ENCODE measurements at places on chromosomes 13 and 19.

DNA sequence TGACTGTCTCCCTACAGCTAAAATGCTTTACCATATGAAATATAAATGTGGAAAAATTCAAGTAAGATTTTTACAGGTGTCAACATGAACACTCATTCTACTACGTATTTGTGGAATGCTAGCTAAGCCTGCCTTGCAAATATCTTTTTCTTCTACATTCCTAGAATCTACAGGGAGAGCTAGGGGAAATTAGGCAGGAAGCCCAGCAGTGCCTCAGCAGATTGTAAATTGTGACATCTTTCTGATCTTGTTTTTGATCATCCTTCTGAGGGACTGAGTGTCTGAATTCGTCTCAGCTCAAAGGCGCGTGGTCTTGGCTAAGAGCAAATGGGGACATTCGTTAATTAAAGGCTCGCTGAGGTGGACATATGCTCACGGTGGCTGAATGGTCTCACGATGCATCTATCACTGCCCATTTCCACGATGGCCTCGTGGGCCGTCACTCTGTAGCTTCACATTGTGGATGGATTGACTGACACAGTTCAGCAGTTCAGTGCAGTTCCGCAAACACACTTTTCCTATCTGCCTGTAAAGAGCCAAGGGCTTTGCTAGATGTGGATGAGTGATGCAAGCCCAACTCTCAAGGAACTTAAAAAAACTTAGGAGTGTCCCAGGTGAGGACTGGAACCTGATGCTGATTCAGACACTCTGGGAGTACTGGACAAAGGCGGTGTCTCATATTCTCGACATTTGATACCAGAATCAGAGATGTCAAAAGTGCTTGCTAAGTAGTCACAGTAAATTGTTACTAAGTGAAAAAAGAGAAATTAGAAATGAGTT, 562.5 kb downstream of the EFNB2 start:
- no peak for DNase-seq
- no peak overlapping the region for H3K4me3 ChIP-seq
- no peaks in the 10 kb centered on the region for H3K4me1 ChIP-seq
- H3K27ac ChIP-seq, result no peak overlapping the region
- H3K27me3 ChIP-seq, result no peaks in the 10 kb centered on the region

DNA sequence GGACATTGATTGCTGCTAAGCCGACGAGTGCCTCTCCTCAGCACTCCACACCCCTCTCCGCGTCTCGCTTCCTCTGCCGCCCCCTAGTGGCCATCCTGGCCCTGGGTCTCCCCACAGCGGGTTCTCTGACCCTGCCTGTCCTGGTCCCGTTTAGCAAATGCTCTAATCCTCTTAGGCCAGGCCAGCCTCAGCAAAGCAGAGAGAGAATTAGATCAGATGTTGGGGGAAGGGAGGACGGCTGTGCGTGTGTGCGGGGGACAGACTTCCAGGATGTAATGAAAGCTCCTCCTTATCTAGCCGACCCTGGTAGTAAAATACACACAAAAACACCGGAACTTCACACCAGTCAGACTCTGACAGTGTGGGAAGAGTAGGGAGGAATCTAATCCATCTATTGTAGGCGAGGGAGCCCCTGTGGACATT, 4.5 kb downstream of the TPRX2 start:
- no peaks in the 10 kb centered on the region for H3K4me1 ChIP-seq
- H3K27ac ChIP-seq, result no peak overlapping the region
- no peaks in the 10 kb centered on the region for H3K36me3 ChIP-seq
- H3K27me3 ChIP-seq, result no peaks in the 10 kb centered on the region
- peak; percentile 79 for DNase-seq
- no peak overlapping the region for H3K4me3 ChIP-seq

DNA sequence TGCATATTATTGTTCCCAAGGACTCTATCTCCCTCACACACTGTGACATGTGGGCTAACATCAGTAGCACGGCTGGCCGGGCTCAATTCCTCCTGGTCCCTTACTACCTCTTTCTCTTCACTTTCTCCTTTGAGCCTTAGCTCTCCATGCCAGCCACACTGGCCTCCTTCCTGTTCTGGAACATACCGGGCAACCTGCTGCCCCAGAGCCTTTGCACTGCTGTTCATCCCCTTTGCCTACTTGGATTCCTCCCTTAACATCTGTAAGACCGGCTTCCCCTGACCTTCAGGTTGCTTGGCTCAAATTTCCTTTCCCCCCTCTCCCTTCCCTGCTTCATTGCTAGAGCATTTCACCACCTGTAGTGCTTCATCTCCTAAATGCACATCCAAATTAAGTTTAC, 17.1 kb downstream of the IRS2 start:
- DNase-seq, result no peak
- no peaks in the 10 kb centered on the region for H3K4me1 ChIP-seq
- H3K4me3 ChIP-seq, result no peak overlapping the region

DNA sequence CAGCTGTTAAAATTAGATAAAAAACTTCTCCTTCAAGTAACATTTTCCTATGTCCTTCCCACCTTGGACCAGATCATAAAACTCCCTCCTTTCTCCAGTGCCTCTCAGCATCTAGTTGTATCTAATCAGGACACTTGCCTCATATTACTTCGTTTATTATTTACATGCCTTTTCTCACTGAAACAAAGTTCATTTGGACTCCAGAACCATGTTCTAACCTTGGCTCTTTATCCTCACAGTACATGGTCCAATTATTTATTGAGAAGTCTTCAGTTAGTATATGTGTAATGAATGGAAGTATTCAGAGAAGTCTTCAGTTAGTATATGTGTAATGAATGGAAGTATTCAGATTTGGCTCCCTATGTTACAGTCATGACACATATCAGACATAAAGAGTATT, 342.7 kb downstream of the OXGR1 start:
- H3K27ac ChIP-seq, result no peak overlapping the region
- H3K4me3 ChIP-seq, result no peak overlapping the region
- DNase-seq, result no peak
- no peaks in the 10 kb centered on the region for H3K4me1 ChIP-seq
- no peaks in the 10 kb centered on the region for H3K36me3 ChIP-seq
- no peaks in the 10 kb centered on the region for H3K27me3 ChIP-seq

- H3K4me1 ChIP-seq, result no peaks in the 10 kb centered on the region
- H3K27me3 ChIP-seq, result no peaks in the 10 kb centered on the region
- H3K36me3 ChIP-seq, result no peaks in the 10 kb centered on the region
- DNase-seq, result no peak
- no peak overlapping the region for H3K4me3 ChIP-seq
- H3K27ac ChIP-seq, result no peak overlapping the region
Observed at GRCh38 chr13:23992781-23993679, 95.7 kb upstream of the C1QTNF9B start.

- H3K4me3 ChIP-seq, result no peak overlapping the region
- peak; percentile 36 for DNase-seq
- H3K36me3 ChIP-seq, result no peaks in the 10 kb centered on the region
- no peak overlapping the region for H3K27ac ChIP-seq
Observed at GRCh38 chr19:33660410-33661124, 38.8 kb downstream of the CHST8 start.

DNA sequence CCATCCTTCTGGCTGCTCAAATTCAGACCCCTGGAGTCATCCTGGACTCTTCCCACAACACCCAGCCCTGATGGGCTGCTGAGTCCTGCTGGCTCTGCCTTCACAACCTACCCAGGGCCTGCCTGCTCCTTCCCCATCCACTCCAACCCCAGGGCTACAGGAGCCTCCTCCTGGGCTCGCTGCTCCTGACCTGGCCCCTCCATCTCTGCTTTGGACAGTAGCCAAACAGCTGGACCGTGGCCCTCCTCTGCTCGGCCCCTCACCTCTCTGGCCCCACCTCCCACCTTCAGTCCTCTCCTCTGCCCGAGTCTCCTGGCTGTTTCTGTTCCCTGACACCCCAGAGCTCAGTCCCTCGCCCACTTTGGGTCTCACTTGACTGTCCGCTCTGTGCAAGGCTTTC, 66.7 kb downstream of the CEBPG start:
- H3K27ac ChIP-seq, result no peak overlapping the region
- no peaks in the 10 kb centered on the region for H3K27me3 ChIP-seq
- no peak for DNase-seq
- no peak overlapping the region for H3K4me3 ChIP-seq
- H3K36me3 ChIP-seq, result no peaks in the 10 kb centered on the region

GRCh38 chr13:97967948-97968347, 14.5 kb downstream of the IPO5 start:
- no peaks in the 10 kb centered on the region for H3K4me1 ChIP-seq
- H3K36me3 ChIP-seq, result no peaks in the 10 kb centered on the region
- H3K4me3 ChIP-seq, result no peak overlapping the region
- no peak overlapping the region for H3K27ac ChIP-seq
- DNase-seq, result no peak

DNA sequence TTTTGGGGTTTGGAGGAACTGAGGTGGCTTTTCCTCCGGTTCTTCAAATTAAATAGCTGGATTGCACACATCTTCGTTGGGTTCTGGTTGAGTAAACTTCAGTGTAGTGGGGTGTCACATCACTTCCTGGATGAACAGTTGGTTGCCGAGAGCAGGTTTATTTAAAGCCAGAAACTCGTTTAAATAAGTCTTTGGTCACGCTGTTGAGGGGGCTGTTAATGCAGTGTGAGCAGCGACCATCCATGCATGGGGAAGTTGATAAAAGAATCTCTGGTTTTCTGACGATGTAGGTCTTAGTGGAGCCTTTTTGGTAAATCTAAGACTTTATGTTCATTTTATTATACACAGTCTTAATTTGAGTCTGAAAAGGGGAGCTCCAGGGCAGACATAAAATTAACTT, 351.2 kb upstream of the ARGLU1 start:
- H3K27me3 ChIP-seq, result no peaks in the 10 kb centered on the region
- peak overlapping the region; percentile 63 for H3K27ac ChIP-seq
- no peaks in the 10 kb centered on the region for H3K36me3 ChIP-seq
- H3K4me3 ChIP-seq, result no peak overlapping the region
- no peak for DNase-seq

DNA sequence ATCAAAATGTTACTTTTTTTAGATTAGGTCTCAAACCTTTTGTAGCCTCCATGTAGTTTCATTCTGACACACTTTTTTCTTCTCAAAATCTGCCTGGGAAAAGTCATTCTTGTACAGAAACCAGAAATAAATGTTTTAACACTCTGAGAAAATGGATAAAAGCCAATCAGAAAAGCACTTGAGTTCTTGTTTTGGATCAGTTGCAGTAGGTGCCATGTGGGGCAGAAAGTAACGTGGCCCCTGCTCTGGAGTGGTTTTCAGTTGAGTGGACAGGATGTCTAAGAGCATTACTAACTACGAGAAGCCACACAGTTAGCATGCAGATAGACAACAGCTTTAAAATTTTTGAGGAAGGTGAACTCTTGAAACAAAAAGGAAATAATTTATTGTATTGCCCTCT, 19.1 kb downstream of the GPR183 start:
- DNase-seq, result no peak
- H3K27ac ChIP-seq, result peak overlapping the region; percentile 13
- H3K36me3 ChIP-seq, result no peaks in the 10 kb centered on the region
- no peak overlapping the region for H3K4me3 ChIP-seq
- H3K27me3 ChIP-seq, result no peaks in the 10 kb centered on the region

DNA sequence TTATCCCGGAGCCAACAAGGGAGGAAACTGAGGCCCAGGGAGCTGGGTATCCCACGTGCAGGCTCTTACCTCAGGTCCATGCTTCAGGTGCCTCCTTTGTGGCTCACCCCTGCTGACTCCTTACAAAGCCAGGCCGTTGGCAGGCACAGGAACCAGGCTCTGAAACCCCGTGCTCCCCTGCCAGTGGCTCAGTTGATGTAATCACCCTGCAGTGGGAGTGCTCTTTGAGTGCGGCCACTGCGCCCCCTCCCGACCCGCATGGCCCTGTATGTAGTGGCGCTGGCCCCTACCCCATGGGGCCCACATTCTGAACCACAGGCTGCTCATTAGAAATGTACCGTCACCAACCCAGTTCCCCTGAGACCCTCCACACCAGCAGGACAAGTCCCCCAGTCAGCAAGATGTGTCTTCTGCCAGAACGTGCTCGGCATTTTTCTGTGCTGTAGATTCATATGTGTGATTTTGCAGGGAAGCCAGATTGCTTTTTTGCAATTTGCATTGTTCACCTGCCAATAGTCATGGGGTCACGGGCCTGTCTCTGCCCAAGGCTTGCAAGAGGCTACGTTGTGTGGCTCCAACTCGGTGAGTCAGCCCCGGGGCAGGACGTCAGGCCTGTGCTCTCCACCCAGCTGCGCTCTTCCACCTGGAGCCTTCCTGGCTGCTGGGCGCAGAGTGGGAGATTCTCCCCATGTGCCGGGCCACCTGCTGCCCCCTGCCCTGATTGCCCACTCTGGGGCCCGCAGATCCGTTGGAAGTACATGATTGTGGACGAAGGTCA, 60.3 kb downstream of the SMARCA4 start:
- H3K36me3 ChIP-seq, result peaks cover 79% of the 10 kb centered on the region
- H3K27me3 ChIP-seq, result no peaks in the 10 kb centered on the region
- H3K4me1 ChIP-seq, result peaks cover 8% of the 10 kb centered on the region
- no peak for DNase-seq

DNA sequence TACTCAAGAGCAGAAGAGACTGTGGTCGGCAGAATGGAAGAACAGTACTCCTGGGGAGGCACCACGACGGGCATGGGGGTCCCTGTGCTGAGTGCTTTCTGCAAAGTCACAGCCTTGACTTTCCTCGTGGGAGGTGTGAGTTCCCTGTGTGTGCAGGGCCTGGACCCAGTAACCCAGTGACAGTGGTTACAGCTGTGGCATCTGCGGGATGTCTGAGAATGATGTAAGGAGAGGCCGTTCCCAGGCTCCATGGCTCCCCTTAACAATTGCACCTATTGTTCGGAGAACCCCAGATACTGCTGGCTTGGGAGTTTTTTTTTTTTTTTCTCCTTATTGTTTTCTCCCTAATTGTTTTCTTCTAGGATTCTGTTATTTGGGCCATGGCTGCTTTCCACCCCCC, 5.1 kb upstream of the NANOS2 start:
- no peaks in the 10 kb centered on the region for H3K27me3 ChIP-seq
- H3K36me3 ChIP-seq, result no peaks in the 10 kb centered on the region
- no peak overlapping the region for H3K27ac ChIP-seq
- no peaks in the 10 kb centered on the region for H3K4me1 ChIP-seq
- no peak overlapping the region for H3K4me3 ChIP-seq

DNA sequence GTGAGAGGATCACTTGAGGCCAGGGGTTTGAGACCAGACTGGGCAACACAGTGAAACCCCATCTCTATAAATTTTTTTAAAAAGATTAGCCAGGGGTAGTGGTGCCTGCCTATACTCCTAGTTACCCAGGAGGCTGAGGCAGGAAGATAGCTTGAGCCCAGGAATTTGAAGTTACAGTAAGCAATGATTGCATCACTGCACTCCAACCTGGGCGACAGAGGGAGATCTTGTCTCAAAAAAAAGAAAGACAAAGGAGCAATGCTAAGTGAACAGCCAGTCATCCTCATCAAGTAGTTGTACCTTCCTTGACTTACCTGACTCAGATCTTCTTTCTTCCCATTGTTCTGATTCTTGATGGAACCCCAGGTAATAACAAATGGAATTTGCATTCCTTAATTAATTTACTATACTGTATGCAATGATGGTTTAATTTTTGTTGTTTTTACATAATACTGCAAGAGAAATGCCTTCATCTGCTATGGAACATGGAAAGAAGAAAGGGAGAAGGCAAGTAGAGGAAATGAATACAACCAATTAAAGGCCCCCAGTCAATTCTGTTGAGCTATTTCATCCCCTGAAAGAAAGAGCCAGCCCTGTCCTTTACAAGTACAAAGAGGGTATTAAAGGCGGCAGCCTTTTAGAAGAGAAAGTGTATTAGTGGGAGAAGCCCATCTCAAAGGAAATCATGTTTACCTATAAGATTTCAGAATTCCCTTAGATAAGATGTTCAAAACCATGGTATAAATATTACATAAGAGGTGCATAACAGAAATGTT, 316.7 kb downstream of the DIAPH3 start:
- H3K4me1 ChIP-seq, result no peaks in the 10 kb centered on the region
- H3K27ac ChIP-seq, result no peak overlapping the region
- H3K36me3 ChIP-seq, result no peaks in the 10 kb centered on the region
- no peaks in the 10 kb centered on the region for H3K27me3 ChIP-seq

Measured in right atrium auricular region (tissue), 2 donors.